Stimulated activated CD4-positive, alpha-beta T cell treated with anti-CD3 and anti-CD28 coated beads, TNF-alpha, amount 100 ng/mL, for 1 hour (primary cell): ENCODE measurements at places on chromosomes 2 and 18.

GRCh38 chr2:24843330-24843860 lies 50.2 kb downstream of the CENPO start:
- DNase-seq, result no peak

GRCh38 chr2:176565641-176566323 lies 296.5 kb downstream of the MTX2 start:
- no peak for DNase-seq

GRCh38 chr2:161578998-161579397 lies 45.2 kb upstream of the SLC4A10 start:
- no peak for DNase-seq

DNA sequence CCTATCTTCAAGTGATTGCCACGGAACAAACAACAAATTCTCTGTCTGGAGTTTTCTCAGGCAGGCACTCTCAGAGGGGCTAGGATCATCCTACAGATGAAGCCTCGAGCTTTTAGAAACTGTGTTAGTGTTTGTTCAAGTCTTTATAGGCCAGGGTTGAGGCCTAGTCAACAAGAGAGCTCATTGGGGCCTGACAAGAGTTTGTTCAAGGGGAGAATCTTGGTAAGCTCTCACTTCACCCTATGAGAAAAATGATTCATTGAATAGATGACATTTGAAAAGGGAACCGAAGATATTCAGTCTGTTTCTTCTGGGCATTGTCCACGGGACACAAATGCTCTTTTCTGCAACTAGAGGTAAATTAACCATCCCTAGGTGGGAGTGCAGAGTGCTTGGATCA lies 476.9 kb downstream of the PTPRM start:
- DNase-seq, result no peak

DNA sequence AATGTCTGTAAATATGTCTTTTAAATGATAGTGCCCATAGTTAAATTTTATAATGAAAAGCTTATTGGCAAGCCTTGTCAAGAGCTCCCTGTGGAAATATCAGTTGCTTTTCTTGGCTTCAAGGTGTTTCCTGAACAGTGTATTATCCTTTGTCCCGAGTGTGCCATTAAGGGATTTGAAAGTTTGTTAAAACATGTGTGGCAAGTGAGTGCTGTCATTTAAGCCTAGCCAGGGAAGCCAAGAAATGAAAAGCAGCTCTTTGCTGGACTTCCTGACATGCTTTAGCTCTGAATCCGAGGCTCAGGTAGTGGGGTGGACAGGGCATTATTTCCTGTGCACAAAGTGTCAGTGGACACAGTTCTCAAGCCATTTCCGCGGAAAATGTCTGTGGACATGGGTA lies 111.5 kb downstream of the DIS3L2 start:
- DNase-seq, result no peak

- no peak for DNase-seq
Observed at GRCh38 chr2:169983506-169983905, 156.3 kb downstream of the UBR3 start.

GRCh38 chr2:68813596-68813995 lies 57.6 kb downstream of the BMP10 start:
- DNase-seq, result no peak

GRCh38 chr2:84844141-84844540 lies 36.7 kb downstream of the TRABD2A start:
- no peak for DNase-seq

DNA sequence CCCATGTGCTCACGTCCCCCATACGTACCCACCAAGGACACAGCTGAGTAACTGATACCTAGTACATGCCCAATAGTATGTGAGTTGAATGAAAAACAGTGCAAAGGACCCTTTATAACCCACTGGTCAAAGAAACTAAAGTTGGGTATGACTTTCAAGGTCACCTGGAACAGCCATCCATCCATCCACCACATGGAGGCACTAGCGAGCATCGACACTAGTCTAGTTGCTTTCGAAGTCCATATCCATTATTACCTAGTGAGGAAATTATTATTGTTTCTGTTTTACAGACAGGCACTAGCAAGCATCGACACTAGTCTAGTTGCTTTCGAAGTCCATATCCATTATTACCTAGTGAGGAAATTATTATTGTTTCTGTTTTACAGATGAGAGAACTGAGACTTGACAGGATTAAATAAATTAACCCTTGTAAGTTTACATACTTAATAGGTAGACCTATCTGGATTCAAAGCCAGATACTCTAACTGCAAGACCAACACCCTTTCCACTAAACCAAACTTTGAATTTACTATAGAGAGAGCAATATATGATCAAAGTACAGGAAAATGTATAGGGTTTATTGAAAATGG lies 233.7 kb downstream of the METTL4 start:
- DNase-seq, result no peak

- no peak for DNase-seq
Observed at GRCh38 chr2:169072163-169072925, 3.0 kb downstream of the DHRS9 start.

DNA sequence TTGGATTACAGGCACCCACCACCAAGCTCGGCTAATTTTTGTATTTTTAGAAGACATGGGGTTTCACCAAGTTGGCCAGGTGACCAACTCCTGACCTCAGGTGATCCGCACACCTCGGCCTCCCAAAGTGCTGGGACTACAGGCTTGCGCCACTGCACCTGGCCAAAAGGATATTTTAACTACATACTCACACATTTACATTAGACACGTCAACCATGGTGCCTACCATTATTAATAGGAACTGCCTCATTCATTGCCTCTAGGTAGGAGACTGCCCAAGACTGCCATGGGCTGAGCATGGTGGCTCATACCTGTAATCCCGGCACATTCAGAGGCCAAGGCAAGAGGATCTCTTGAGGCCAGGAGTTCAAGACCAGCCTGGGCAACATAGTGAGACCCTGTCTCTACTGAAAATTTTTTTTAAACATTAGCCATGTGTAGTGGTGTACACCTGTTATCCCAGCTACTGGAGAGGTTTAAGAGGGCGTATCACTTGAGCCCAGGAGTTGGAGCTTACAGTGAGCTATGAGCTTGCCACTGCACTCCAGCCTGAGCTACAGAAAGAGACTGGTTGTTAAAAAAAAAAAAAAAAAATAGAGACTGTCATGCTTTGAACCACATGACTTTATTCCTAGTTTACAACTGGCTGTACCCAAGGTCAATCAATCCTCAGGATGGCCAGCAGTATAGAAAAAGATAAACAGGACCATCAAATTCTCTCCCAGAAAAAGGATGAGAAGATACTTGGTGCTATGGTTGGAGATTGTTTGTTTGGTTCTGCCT lies 31.1 kb upstream of the EPC2 start:
- no peak for DNase-seq

- DNase-seq, result no peak
Observed at GRCh38 chr18:73923866-73924265, 223.8 kb downstream of the FBXO15 start.

- DNase-seq, result no peak
Observed at GRCh38 chr2:203758841-203759689, 52.6 kb downstream of the CD28 start.

GRCh38 chr2:54864096-54864495 lies 140.6 kb downstream of the EML6 start:
- no peak for DNase-seq

DNA sequence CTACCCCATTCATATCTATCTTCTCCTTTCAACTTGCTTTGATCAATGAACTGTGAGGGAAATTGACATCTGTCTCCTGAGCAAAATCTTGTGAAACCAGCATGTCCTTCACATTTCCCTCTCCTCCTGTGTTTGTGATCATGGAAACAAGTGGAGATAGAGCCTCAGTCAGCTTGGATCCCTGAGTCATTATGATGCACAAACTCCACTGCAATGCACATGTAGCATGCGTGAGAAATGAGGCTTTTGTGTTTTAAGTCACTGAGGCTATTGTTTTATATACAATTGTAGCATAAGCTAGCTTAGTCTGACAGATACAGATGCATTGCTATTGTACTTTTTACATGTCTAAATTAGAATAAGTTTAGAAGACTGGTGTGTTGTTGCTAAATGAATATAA lies 85.2 kb upstream of the HNMT start:
- DNase-seq, result no peak

DNA sequence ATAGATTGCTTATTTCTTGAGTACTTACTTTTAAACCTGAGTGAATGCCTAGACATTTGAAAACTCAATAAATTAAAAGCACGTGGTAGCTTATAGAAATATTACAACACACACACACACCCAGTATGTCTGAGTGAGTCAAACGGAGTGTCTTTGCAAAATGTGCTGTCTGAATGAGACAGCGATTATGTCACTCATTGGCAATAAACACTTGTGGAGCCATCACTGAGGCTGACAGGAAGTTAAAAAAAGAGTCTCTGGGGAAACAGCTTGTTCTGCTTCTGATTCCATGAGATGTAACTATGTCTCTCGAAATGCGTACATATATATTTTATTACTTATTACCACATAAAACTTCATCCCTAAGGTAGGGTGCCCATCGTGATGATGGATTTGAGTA lies 22.3 kb upstream of the VPS4B start:
- no peak for DNase-seq

DNA sequence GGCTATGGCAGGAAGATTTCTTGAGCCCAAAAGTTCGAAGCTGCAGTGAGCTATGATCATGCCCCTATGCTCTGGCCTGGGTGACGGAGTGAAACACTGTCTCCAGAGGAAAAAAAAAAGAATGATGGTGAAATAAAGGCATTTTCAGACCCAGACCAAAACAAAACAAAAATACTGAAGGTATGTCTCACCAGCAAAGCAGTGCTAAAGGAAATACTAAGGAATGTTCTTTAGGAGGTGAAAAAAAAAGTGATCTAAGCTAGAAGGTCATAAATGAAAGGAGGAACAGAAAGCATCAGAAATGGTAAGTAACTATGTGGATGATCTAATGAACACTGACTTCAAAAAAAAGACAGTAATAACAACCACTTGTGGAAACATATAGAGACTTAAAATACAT lies 18.7 kb downstream of the SS18 start:
- no peak for DNase-seq

GRCh38 chr18:26540043-26540628 lies 8.2 kb downstream of the KCTD1 start:
- DNase-seq, result no peak

DNA sequence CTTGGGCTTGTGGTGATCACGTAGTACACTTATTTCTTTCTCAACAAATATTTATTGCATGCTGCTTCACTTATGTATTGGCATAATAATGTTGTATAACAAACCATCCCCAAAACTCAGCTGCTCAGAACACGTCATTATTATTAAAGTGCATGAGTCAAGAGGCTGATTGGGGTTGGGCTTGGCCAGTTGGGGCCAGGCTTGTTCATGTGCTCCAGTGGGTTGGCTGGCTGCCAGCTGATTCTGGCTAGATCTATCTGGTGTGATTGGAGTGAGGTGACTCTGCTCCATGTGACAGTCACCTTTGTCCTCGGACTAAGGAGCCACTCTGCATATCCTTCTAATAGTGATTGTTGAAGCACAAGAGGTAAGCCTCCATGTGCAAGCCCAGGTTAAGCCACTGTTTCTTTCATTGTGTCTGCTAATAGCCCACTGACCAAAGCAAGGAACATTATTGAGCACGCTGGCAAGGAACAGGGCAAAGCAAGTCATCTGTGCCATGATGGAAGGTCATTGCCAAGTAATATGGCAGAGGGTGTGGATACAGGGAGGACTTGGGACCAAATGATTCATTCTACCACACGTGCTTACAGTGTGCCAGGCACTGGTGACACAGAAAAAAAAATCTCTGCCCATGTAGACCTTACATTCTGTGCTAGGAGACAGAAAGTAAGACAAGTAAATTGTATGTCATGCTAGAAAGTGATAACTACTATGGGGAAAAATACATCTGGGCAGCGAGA lies 63.3 kb upstream of the TMEM182 start:
- no peak for DNase-seq

DNA sequence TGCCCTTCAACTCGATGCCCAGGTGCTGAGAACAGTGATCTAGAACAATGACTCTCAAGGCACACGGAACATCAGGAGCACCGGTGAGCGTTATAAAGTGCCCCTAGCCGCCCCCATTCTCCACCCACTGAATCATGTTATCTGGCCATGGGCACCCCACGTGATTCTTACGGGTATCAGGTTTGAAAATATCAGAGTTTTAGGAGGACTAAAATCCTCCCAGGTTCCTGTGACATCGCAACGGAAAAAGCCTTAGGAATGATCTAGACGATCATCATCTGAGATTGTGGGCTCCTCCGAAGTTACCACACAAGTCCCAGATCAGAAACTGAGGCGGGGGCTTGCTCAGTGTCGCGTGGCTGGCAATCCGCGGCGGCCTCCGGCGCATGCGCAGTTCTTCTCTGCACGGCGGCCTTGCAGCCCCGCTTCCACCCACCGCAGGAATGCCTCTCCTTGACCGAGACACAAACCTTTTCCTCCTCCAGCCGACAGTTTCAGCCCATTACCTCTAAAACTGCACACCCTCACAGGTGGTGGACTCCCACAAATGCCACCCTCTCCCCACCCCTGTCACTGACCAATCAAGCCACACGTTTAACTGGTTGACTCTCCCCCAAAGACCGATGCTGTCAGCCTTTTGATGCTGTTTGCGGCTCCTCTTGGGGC lies 5.8 kb upstream of the MRPL33 start:
- DNase-seq, result no peak
